Metanephros (tissue), 2 donors: ENCODE measurements at places on chromosomes 4 and X. TPM values are rescaled to one million over a fixed set of nuclear protein-coding genes. Genes with fewer than 3 reads are reported as not detected.

The EOLA1 gene
- 14.9 TPM for total RNA-seq

The SASH3 gene
- 6.7 TPM for total RNA-seq

The KDM6A gene
- total RNA-seq, result 69.4 TPM

The MAGIX gene
- total RNA-seq, result 9.5 TPM

The SYTL4 gene
- 14.3 TPM for total RNA-seq

The RAP1GDS1 gene
- total RNA-seq, result 41.3 TPM

The MTCP1 gene
- total RNA-seq, result 6.4 TPM

The UNC5C gene
- 30.9 TPM for total RNA-seq

The SRPK3 gene
- total RNA-seq, result 15.1 TPM

The GC gene
- 1.6 TPM for total RNA-seq

The TNMD gene
- total RNA-seq, result 7.8 TPM

The COL4A6 gene
- 14.2 TPM for total RNA-seq

The IQCM gene
- not detected for total RNA-seq

The TMEM271 gene
- total RNA-seq, result 0.06 TPM

The DAPP1 gene
- total RNA-seq, result 4.6 TPM

The NLGN3 gene
- total RNA-seq, result 2.2 TPM

The SH2D1A gene
- 0.47 TPM for total RNA-seq

The PHKA1 gene
- 6.4 TPM for total RNA-seq

The NPY1R gene
- total RNA-seq, result 26.4 TPM

The NEXMIF gene
- 4.1 TPM for total RNA-seq

The DCX gene
- total RNA-seq, result 2.7 TPM

The RIPPLY1 gene
- total RNA-seq, result 1.3 TPM

The NWD2 gene
- total RNA-seq, result 0.06 TPM

The LRIT3 gene
- total RNA-seq, result 0.47 TPM

The APBB2 gene
- 95.2 TPM for total RNA-seq

The MBNL3 gene
- 36.6 TPM for total RNA-seq

The ZNF182 gene
- 6.5 TPM for total RNA-seq

The SYN1 gene
- 0.64 TPM for total RNA-seq

The SMIM10 gene
- 4.0 TPM for total RNA-seq

The RHOXF2B gene
- not detected for total RNA-seq

The C4orf36 gene
- total RNA-seq, result 1.3 TPM

The LETM1 gene
- 40.8 TPM for total RNA-seq

The IGSF1 gene
- 9.3 TPM for total RNA-seq

The CPZ gene
- total RNA-seq, result 21.4 TPM

The CXorf51B gene
- not detected for total RNA-seq

The CTAG1A gene
- not detected for total RNA-seq

The UGT2B15 gene
- not detected for total RNA-seq

The GPR82 gene
- total RNA-seq, result 0.58 TPM

The ATOH1 gene
- total RNA-seq, result not detected

The CMC4 gene
- total RNA-seq, result 12.3 TPM

The WNK3 gene
- 6.3 TPM for total RNA-seq

The GPR34 gene
- total RNA-seq, result 7.2 TPM

The MAGEE1 gene
- total RNA-seq, result 5.0 TPM

The CD40LG gene
- 0.18 TPM for total RNA-seq

The MAGED4B gene
- 35.8 TPM for total RNA-seq

The PLP1 gene
- total RNA-seq, result 7.2 TPM

The ZAR1 gene
- not detected for total RNA-seq

The FGF5 gene
- total RNA-seq, result not detected

The TMEM31 gene
- not detected for total RNA-seq

The FAM47A gene
- not detected for total RNA-seq

The DNAAF6 gene
- not detected for total RNA-seq

The TEX13D gene
- not detected for total RNA-seq

The ZDHHC15 gene
- total RNA-seq, result 5.1 TPM
